Mammary epithelial cell (primary cell): ENCODE measurements at places on chromosomes 2 and 18. TPM values are rescaled to one million over a fixed set of nuclear protein-coding genes. Genes with fewer than 3 reads are reported as not detected.
A peak's percentile ranks its signal among the peaks of the same experiment; 100 is the strongest.

DNA sequence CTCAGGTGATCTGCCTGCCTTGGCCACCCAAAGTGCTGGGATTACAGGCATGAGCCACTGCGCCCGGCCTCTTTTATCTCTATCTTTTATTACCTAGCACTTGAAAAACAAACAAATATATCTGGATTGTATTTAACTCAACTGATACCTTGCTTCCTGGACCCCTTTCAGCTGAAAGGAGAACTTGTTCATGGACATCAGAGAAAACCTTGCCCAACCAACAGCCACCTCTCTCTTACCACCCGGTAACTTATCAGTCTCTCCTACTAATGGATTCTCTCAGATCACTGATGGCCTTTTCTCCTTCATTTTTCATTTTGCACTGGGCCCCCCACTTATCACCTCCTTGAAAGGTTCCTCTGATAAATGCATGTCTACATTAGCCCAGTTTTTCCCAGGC, 6.7 kb downstream of the RETSAT start:
- no peak for DNase-seq

The SLC8A1 gene
- 6.4 TPM for polyA plus RNA-seq

The REG3A gene
- polyA plus RNA-seq, result not detected

- DNase-seq, result no peak
These were observed 49.1 kb downstream of the ITGB1BP1 start for GRCh38 chr2:9374071-9374730.

DNA sequence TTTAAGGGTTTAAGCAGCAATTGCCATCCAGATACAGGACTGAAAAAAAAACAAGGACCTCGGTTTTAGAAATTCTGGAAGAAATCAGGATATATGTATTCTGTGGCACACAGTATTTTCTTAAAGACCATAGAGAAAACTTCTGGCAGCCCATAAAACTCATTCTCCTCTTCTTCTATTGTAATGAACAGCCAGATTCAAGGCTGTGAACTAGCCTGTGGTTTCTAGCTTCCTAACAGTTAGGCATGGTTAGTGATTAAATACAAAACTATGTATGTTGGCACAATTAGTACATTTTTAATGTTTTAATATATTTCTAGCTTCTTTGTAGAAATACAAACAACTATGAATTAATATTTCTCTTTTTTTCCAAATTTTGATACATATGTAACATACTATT, 555.7 kb downstream of the DSC3 start:
- peak; percentile 52 for DNase-seq

- no peak for DNase-seq
These were observed 374.1 kb downstream of the ARHGAP15 start for GRCh38 chr2:143503280-143503679.

GRCh38 chr2:98484652-98485452, 40.2 kb downstream of the INPP4A start:
- DNase-seq, result no peak

The EN1 gene
- polyA plus RNA-seq, result not detected

The LBX2 gene
- polyA plus RNA-seq, result 0.10 TPM

GRCh38 chr18:43893001-43893637, 615.8 kb upstream of the SYT4 start:
- peak; percentile 92 for DNase-seq

The DOK1 gene
- polyA plus RNA-seq, result 4.9 TPM
